Testis (tissue), 5 donors: ENCODE measurements at places on chromosomes 16 and 17. TPM values are rescaled to one million over a fixed set of nuclear protein-coding genes. Genes with fewer than 3 reads are reported as not detected.

DNA sequence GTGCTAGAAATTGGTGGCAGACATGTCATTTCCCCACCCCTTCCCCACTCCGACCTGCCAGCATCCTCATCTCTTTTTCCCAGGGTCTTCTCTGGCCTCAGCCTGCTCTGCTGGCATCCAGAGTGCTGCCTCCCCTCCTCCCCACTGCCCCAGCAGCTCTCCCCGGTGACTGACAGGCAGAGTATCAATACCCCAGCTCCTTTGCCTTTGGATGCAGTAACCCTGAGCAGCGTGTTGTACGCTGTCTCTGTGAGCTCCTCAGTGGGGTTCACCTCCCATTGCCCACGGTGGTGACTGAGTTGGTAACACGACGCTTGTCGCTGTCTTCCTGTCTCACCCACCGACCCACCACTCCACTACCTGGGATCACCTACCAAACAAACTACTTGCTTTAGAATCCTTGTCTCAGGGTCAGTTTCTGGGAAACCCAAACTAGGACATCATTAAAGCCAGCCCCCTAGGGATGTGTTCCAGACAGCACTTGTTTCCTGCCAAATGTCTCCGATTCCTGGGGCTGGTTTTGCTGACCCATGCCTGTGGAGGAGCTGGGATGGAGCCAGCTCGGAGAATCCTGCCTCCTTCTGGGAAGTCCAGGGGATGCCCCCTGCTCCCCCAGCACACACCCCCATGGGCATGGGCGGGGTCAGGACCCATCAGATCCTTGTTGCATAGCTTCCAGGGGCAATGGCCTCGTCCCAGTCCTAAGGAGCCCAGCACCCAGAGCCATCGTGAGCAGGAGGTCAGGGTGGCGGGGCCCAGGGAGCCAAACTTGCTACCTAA, 8.3 kb upstream of the SBK1 start:
- no peaks in the 10 kb centered on the region for H3K4me1 ChIP-seq
- H3K36me3 ChIP-seq: no peaks in the 10 kb centered on the region
- H3K4me3 ChIP-seq: no peak overlapping the region
- H3K27ac ChIP-seq: no peak overlapping the region
- no peak for DNase-seq

DNA sequence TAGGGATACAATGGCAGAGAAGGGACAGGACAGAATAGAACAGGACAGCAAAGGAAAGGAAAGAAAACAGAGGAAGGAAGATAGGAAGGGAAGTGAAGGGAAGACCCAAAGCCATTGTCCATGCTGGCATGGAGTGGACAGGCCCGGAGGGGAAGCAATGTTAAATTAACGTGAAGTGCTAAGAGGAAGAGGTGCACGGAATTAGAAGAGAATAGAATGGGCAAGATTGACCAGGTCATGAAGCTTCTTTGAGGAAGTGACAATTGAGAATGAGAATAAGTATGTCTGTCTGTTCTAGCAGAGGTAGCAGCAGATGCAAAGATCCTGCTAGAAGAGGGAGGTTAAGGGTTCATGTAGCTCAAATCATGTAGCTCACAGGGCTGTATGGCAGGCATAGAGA, 117.2 kb downstream of the MAF start:
- no peaks in the 10 kb centered on the region for H3K4me1 ChIP-seq
- no peak overlapping the region for H3K27ac ChIP-seq
- no peak overlapping the region for H3K4me3 ChIP-seq

DNA sequence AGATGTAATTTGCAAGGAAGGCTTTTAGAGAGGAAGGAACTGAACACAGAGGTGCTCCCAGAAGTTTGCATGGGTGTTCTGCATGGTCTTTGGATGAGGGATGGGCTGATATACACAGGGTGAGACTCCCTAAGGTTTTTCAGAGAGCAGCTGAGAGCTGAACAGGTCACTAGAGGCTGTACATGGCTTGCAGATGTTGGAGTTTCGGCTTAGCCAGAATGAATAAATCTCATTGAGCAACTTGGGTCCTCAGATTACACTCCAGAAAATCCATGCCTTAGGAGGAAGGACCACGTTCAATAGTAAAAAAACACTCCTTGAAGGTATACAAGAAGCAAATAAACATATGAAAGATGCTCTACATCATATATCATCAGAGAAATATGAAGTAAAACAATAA, 7.5 kb upstream of the ITGB3 start:
- H3K36me3 ChIP-seq: no peaks in the 10 kb centered on the region
- no peak overlapping the region for H3K27ac ChIP-seq
- DNase-seq: no peak
- H3K4me1 ChIP-seq: no peaks in the 10 kb centered on the region

DNA sequence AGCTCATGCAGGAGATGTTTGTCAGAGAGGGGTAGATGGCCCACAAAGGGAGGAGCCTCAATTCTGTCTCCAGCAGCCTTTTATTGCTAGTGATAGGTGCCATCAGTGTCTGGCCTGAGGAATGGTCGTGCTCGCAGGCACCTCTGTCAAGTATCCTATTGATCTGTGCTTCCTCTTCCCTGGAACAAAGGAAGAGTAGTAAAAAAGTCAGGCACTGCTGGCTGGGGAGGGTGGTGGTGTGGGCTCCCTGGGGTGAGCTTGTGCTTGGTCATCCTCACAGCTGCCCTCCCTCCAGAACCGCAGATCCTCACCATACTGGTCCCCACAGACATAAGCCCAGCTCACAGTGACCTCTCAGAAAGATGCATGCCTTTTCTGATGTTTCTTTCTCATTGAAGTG, 15.0 kb upstream of the SALL1 start:
- H3K4me3 ChIP-seq: no peak overlapping the region
- no peak overlapping the region for H3K27ac ChIP-seq
- DNase-seq: no peak
- H3K36me3 ChIP-seq: no peaks in the 10 kb centered on the region
- H3K4me1 ChIP-seq: no peaks in the 10 kb centered on the region

KRTAP2-1 gene
- not detected for total RNA-seq

- H3K27ac ChIP-seq: no peak overlapping the region
- no peak overlapping the region for H3K4me3 ChIP-seq
- no peaks in the 10 kb centered on the region for H3K36me3 ChIP-seq
- H3K4me1 ChIP-seq: peaks cover 8% of the 10 kb centered on the region
These were observed 38.9 kb upstream of the GHDC start for GRCh38 chr17:42233156-42233555.

DNA sequence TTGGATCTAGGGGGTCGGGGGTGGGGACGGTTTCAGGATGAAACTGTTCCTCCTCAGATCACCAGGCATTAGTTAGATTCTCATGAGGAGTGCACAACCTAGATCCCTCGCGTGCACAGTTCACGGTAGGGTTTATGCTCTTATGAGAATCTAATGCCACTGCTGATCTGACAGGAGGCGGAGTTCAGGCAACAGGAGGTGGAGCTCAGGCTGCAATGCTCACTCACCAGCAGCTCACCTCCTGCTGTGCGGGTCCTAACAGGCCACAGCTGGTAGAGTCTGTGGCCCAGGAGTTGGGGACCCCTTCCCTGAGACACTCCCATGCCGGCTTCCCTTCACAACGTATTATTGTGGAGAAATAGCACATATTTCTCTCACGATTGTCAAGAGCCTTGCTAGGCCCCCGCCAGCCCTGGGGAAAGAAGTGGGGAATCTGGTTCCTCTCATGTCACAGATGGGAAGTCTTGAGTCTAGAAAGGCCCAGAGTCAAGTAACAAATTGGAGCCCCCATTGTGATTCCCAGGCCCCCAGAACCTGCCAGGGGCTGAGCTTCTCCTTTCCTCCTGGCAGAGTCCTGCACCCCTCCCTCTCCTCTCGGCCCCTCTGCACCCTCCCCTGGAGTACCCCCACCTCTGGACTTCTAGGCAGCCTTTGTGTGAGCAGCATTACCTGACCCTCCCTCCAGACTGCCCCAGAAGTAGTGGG, 6.1 kb upstream of the KRT14 start:
- H3K36me3 ChIP-seq: no peaks in the 10 kb centered on the region
- H3K4me1 ChIP-seq: no peaks in the 10 kb centered on the region
- H3K27ac ChIP-seq: no peak overlapping the region
- no peaks in the 10 kb centered on the region for H3K27me3 ChIP-seq
- H3K4me3 ChIP-seq: no peak overlapping the region

GRCh38 chr16:83054283-83054682, 427.5 kb downstream of the CDH13 start:
- DNase-seq: no peak
- no peaks in the 10 kb centered on the region for H3K36me3 ChIP-seq
- H3K27ac ChIP-seq: no peak overlapping the region
- H3K4me3 ChIP-seq: no peak overlapping the region

GRCh38 chr16:15604460-15605440, 38.2 kb downstream of the MARF1 start:
- no peak for DNase-seq
- no peak overlapping the region for H3K27ac ChIP-seq
- H3K27me3 ChIP-seq: no peaks in the 10 kb centered on the region
- no peaks in the 10 kb centered on the region for H3K36me3 ChIP-seq
- H3K4me1 ChIP-seq: peaks cover 8% of the 10 kb centered on the region

DNA sequence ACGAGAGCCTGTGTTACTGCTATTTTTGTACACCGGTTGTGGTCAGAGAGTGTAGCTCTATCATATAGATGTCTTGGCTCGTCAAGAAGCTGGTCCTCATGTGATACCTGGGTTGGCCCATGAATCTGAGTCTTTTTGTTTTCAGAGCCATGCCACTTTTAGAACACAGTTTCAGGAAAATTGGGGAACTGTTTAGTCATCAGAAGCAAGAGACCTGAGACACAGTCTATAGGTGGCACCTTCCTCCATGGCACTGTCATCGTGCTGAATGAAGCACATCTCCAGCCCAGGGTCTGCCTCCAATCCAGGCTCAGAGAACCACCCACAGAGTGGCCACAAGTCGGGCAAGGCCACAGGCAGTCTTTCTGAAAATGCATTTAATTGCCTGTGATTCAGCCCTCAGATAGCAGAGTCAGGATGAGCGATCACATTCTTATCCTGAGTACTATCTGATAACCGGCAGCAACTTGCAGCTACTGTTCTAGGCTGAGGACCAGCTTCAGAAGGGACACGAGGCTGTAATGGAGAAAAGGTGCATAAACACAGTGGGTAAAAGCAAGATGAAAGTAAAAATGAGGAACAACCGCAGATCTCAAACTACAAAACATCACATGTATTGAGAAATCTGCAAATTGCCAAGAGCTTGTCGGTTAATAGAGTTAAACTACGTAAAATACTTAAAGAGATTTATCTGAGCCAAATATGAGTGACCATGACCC, 14.2 kb upstream of the HAPSTR1 start:
- H3K4me3 ChIP-seq: no peak overlapping the region
- peaks cover 4% of the 10 kb centered on the region for H3K4me1 ChIP-seq
- no peak for DNase-seq
- no peaks in the 10 kb centered on the region for H3K36me3 ChIP-seq

ASPHD1 gene
- 13.7 TPM for total RNA-seq

GRCh38 chr16:50635505-50636392, 45.4 kb downstream of the SNX20 start:
- peak overlapping the region; percentile 6 for H3K4me3 ChIP-seq
- no peaks in the 10 kb centered on the region for H3K36me3 ChIP-seq
- H3K4me1 ChIP-seq: no peaks in the 10 kb centered on the region

- peaks cover 14% of the 10 kb centered on the region for H3K4me1 ChIP-seq
- no peak overlapping the region for H3K27ac ChIP-seq
- H3K4me3 ChIP-seq: no peak overlapping the region
- no peak for DNase-seq
- H3K36me3 ChIP-seq: no peaks in the 10 kb centered on the region
- H3K27me3 ChIP-seq: no peaks in the 10 kb centered on the region
These were observed 29.2 kb downstream of the ABCC3 start for GRCh38 chr17:50663812-50664374.

LGALS9B gene
- total RNA-seq: not detected

DNA sequence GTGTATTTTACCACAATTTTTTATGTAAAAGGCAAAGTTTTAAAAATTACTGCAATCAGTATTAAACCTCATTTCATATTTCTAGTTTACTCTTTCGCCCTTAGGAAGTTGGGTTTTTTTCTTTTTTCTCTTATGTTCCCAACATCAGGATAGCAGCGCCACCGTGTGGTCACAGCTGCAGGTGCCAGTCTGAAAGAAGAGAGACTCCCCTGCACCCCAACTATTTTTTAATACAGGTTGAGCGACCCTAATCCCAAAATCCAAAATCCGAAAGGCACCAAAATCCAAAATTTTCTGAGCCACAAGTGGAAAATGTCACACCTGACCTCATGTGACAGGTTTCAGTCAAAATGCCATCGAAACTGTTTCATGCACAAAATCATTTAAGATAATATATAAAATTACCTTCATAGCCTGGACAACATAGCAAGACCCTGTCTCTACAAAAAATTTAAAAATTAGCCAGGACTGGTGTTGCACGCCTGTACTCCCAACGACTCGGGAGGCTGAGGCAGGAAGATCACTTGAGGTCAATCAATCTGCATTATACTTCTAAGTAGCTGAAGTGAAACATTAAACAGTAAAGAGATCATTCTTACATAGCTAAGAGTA, 21.8 kb upstream of the ASGR2 start:
- DNase-seq: peak; percentile 89
- H3K27ac ChIP-seq: no peak overlapping the region
- no peaks in the 10 kb centered on the region for H3K36me3 ChIP-seq
- no peaks in the 10 kb centered on the region for H3K4me1 ChIP-seq
- no peak overlapping the region for H3K4me3 ChIP-seq
- H3K27me3 ChIP-seq: no peaks in the 10 kb centered on the region

MYLK3 gene
- total RNA-seq: 63.4 TPM

MPP3 gene
- 18.2 TPM for total RNA-seq

DNA sequence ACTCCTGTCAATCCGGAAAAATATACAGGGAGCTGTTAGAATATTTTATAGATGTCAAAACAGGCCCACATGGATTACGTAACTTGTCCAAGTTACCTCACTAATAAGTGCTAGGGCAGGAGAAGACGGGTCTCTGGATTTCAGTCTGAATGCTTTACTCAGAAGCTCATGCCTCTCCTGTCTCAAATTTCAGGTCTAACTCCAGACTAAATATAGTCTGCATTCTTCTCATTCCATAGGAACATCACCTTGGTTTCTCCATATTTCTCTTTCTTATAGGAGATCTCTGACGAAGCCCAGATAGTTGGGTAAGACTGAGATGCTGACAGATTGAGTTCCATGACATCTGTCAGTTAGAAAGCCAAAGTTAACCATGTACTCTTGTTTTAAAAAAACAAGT, 174.2 kb downstream of the STX8 start:
- H3K27ac ChIP-seq: no peak overlapping the region
- DNase-seq: no peak
- no peaks in the 10 kb centered on the region for H3K4me1 ChIP-seq

ABCC12 gene
- total RNA-seq: 14.2 TPM

DNA sequence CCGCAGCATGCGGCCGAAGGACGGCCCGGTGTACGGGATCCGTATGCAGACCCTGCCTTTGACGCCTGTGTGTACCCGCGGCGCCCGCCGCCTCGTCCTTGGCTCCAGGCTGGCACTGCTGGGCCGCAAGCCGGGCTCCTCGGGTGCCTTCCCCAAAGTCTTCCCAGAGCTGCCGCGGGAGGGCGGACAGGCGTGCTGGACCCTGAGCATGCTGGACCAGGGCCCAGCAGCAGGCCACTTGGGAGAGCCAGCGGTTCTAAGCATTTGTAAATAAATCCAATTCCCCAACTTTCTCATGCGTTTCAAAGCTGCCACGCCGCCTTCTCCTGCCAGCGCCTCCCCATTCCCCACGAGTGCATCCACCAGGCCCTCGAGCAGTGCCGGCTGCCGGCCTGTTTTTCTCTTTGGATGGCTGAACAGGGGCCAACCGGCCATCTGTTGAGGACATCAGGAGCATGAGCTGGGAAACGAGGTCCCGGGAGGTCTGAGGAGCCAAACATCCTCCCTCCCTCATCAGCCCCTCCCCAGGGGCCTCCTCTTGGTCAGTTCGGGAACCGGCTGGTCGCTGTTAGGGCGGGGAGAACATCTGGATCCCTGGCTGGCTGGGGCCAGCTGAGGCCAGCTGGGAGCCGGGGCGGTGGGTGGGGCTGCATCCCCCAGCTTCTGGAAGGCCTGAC, 20.5 kb upstream of the PABPN1L start:
- DNase-seq: peak; percentile 81
- H3K36me3 ChIP-seq: no peaks in the 10 kb centered on the region
- H3K27ac ChIP-seq: no peak overlapping the region
- H3K4me3 ChIP-seq: no peak overlapping the region
- H3K4me1 ChIP-seq: peaks cover 6% of the 10 kb centered on the region
- H3K27me3 ChIP-seq: no peaks in the 10 kb centered on the region

AHSP gene
- total RNA-seq: 1.9 TPM
